ENCODE measurements at places on chromosomes 3 and 15.

DNA sequence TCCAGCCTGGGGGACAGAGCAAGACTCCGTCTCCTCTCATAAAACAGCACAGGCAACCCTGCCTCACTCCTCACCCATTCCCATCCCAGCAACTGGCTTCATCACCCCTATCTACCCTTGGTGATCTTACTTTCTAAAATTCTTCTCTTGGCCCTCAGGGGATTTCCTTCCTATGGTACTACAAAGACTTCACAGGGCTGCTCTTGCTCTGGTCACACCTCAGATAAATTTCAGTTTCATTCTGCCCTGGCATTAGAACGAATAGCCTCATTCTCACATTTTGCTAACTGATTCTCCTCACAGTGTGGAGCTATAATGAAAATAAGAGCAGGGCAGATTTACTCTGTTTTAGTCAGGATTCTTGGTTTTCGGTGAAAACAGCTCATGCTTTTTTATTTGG, 22.1 kb upstream of the CRBN start:
- no peak for DNase-seq

GRCh38 chr3:39791603-39792002, 17.8 kb upstream of the MYRIP start:
- no peak for DNase-seq

DNA sequence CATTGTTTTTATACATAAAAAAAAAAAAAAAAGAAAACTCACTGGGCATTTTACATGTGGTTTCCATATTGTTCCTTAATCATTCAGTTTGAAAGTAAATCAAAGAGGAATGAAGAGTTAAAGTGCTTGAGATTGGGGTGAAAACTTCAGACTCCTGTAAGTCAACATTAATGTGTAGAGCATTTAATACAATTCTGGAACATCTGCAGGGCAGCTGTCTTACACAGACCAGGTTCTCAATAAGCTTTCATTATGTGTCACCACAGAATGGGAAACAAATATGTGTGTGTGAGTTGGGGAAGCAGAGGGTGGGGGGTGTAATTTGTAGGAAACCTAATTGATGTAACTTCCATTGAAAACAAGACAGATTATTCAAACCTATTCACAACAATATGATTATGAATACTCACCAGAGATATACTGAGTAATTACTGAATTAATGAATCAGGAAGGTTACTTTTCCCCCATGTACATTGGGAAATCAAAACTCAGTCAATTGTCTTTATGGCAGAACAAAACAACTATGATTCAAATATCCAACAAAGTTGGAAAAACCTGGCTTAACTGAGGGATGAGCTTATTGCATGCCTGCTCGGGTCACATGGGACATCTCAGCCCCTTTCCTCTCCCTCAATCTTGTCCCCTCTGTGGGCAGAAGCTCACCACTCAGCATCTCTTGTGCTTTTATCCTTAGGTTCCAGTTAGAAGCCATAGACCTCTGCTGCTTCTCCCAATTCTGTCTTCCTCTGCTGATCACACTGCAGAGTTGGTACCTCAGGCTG, 281.2 kb upstream of the THBS1 start:
- no peak for DNase-seq

DNA sequence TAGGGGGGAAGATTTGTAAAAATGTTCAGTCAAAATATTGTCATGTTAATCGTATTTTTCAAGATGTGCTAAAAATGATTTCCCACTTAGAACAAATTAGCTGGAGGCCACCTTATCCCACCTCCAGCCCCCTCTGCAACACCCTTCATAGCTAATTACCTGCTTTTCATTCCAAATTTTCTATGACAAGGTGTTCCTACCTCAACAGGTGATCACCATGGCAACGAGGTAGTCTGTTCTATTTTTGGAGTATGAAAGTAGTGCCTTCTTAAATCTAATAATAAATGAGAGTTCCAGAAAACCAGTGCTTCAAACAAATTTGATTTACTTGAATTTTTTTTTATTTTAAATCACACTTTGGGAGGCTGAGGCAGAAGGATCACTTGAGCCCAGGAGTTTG, 149.8 kb downstream of the FNDC3B start:
- DNase-seq, result no peak

GRCh38 chr3:55180161-55180560, 252.3 kb upstream of the LRTM1 start:
- DNase-seq, result no peak

DNA sequence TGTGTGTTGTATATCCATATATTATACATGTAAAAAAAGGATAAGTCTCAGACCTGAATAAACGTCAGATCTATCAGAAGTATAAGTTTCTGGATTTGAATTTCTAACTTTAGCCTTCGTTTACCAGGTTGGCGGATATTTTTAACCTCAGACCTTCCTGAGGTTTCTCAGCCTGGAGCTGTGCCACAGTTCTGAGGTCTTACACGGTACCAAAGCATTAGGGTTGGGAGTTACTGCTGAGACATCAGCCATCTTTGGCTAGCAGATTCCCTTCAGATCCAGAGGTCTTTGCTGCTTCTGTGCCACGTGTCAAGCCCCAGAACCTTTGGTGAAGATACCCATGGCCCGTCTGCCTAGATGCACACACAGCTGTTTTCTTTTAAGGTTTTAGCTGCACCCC, 84.7 kb downstream of the PPP2R3A start:
- no peak for DNase-seq

- no peak for DNase-seq
Measured at GRCh38 chr3:43155464-43156121, 49.7 kb upstream of the POMGNT2 start.

DNA sequence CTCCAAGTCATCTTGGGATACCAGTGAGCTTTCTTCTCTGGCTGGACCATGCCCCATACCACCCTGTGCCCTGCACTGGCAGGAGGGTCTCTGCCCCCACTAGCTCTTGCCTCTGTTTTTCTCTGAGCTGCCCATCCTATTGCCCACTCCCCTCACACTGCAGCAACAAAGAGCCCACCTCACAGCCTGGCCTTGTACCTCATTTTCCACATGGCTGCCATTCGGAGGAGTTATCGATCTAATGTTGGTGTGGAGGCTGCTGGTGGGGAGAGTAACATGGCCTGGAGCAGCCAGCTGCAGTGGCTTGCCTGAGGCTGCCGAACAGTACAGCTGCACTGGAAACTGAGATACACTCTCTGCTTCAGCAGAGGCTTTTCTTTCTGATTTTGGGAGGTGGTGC, 65.7 kb upstream of the AGBL1 start:
- no peak for DNase-seq

DNA sequence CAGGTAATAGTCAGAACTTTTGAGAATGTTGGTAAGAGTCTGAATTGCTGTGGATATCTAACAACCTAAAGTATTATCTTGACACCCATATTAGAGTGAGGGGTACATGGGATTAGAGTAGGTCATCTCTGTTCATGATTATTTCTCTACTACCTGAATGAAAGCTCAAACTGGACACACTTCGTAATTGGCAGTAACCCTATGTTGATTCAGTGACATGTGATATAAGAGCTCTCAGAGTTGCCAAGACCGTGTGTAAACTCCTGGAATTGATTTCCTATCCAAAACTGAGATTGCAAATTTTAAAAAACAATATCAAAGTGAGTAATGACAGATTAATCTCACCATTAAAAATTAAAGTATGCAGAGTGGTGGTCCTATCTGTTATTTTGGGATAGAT, 214.8 kb upstream of the ARHGEF26 start:
- DNase-seq, result no peak

GRCh38 chr15:31023841-31024240, 32.4 kb upstream of the MTMR10 start:
- no peak for DNase-seq

GRCh38 chr3:170780471-170780870, 89.5 kb downstream of the RPL22L1 start:
- no peak for DNase-seq

- DNase-seq, result no peak
Measured at GRCh38 chr3:162103808-162104207, 607.2 kb downstream of the OTOL1 start.

GRCh38 chr3:119628390-119628789, 30.7 kb downstream of the PLA1A start:
- peak; percentile 41 for DNase-seq

DNA sequence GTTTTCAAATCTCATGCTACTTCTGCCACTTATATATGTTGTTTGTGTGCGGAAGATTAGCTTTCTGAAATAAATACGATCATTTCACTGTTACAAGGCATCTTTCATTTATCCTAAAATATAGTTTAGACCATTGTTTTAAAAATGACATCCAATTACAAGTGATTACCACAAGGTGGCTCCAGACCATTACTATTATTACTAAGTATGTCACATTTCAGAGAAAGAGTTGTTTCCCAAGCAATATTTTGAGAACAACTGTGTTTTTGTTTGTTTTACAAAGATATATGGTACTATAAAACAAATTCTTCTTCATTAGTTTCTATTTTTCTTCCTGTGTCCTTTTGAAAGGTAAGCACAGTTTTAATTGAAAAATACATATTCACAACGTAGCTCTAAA, 136.0 kb upstream of the RAP2B start:
- no peak for DNase-seq

DNA sequence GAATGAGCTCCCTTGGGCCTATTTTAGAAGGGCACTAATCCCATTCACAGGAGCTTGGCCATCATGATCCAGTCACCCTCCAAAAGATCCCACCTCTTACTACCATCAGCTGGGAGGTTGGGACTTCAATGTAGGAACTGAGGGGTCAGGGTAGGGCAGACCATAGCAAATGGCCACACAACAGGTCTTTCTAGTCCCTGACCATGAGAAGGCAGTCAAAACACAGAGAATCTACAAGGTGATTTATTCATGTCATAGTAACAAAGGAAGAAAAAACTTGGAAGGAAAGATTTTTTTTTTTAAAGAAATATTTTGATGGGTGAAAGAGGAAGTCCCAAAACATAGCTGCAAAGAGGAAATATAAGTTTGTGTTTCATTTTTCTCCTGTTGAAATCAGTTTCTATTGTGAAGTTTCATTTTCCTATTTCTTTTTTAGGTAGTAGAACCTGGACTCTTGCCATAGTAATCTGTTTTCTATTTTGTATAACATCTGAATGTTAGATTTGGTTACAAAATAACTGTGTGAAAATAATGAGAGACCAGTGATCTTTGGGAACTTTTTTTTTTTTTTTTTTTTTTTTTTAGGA, 23.5 kb upstream of the TNFSF10 start:
- no peak for DNase-seq

GRCh38 chr3:16140116-16140893, 34.2 kb upstream of the GALNT15 start:
- DNase-seq, result no peak

- no peak for DNase-seq
Measured at GRCh38 chr3:161700998-161701397, 204.4 kb downstream of the OTOL1 start.

DNA sequence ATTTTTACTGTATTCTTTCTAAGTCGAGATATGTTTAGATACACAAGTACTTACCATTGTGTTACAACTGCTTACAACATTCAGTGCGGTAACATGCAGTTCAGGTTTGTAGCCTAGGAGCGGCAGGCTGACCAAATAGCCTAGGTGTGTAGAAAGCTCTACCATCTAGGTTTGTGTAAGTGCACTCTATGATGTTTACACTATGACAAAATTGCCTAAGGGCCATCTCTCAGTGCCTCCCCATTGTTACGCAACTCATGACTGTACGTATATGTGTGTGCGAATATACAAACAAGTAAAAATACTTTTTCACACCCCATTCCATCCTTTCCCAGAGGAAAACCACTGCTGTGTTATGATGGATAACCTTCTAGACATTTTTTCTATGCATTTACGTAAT, 44.3 kb downstream of the PXYLP1 start:
- DNase-seq, result no peak

DNA sequence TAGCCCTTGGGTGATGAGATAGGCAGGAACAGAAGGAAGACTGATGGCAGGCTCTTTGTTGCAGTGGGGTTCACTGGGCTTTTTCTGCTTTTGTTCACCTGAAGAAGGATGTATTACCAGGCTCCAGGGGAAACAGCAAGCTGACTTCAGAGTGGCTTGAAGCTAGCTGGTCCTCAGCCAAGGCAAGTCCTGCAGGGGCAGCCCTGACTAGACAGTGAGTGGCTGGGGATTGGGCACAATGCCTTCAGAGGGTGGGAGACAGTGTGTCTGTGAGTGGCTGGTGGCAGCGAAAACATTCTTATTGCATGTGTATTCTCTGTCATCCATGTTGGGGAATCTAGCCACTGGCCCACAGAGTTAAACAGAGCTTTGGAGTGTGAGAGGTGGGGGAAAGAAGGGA, 2.3 kb upstream of the TEX264 start:
- no peak for DNase-seq

- no peak for DNase-seq
Measured at GRCh38 chr15:88617031-88617722, 4.0 kb upstream of the AEN start.

DNA sequence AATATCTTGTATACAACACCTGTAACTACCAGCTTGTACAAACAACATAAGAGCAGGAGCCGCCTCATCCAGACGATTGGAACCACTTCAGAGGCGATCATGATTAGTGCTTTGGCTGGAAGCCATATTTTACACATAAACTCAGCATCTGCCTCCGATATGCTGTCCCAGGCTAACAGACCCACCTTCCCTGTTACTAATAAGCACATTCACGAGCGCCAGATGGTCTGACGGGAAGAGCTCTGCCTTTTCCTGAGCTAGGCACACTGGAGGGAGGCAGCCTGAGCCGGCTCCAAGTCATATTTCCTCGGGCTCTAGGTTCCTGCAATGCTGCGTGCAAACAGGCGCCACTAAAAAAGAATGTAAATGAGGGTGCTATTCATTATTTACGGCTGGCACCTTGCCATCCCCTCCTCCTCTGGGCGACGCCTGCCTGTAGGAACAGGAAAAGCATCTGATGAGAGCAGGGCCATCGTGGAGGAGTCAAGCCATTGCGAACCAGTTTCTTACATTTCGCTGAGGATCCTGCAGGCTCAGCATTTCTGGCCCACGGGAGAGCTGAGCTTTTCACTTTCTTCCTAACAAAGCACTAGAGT, 98.2 kb downstream of the ANXA2 start:
- DNase-seq, result no peak

DNA sequence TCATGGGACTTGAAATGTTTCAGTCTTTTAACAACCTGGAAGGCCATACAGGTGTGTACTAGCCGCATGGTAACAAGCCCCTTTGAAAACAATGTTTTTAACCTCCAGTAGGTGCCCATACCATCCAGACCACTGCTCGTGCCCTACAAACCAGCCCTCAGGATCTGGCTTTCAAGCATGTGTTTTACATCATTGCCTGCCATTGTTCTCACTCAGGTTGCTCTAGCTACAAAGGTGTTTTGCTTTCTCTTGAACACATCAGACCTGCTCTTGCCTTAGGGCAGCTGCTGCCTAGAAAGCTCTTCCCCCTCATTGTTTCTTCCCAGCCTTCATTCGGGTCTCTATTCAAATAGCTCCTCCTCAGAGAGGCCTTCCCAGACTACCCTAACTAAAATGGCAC, 32.3 kb upstream of the MAP3K13 start:
- no peak for DNase-seq

DNA sequence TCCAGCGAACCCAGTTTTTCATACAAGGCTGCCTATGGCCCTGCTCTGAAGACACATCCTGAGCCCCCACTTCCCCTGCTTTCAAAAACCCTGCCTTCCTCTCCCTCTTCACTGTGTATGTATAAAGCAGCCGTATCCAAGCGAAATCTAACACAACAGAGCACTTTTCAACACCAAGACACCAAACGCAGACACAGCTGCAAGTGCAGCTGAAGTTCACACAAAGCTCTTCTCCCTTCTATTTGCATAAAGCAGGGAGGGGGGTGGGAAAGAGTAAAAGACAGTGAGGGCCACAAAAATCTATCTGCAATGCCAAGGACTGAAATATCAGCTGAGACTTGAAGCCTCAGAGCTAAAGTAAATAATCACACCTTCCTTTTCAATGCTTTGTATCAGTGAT, 35.1 kb upstream of the CSPG5 start:
- DNase-seq, result no peak
